ENCODE measurements at places on chromosomes 3 and 15.

DNA sequence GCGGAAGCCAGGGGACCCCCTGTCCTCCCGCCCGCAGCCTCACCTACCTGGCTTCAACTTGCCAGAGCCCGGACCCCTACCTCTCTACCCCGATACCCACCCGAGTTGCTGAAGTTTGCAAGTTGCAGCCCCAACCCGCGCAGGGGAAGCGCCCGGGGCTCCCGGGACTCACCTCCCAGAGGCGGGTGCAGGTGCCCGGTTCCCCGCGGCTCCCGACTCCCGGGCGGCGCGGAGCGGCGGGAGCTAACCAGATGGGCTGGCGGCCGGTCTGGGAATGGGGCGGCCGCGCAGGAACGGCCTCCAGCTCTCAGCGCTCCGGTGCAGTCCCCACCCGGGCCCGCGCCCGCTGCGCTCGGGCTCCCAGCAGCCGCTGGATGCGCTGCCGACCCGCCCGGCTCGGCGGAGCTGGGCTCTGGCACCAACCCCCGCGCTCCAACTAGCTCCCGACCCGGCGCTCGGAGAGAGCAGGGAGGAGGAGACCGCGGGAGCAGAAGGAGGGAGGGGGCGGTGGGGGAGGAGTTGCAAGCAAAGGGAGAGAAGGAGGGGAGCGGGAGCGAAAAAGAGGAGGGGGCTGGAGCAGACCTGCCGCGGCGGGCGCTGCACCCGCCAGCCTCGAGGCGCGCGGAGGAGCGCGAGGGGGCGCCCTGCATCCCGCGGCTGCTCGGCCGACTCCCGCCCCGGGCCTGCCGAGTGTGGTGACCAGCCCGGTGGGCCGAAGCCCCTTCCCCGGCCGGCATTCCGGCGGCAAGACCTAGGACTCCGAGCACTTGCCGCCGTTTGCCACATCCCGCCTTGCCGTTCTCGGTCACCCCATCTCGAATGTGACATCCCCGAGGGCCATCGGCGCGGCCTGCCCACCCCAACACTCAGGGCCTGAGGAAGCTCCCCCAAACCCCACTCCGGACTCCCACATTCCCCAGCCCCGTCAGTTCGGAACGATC lies at the start of gene SEMA5B:
SEMA5B (minus strand) TSS at position 472 of the 941 bp plus-strand sequence. CDS start 66,500 bp downstream, outside the sequence.
- no peak for DNase-seq

GRCh38 chr15:89566181-89566580 lies 9.1 kb upstream of the TICRR start:
- no peak for DNase-seq

DNA sequence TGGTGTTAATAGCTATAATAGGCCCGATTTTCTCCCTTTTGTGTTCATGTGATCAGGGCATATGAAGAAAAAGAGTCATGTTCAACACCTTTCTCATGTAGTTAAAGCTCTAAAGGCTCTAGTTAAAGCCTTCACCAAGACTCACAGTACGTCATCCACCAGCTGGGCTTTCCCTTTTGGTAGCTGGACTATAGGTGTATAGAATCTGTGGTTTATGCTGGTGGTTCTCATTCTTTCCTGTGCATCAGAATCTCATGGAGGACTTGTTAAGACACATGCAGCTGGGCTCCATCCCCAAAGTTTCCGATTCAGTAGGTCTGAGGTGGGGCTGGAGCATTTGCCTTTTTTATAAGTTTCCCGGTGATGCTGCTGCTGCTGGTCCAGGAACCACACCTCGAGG lies 31.0 kb downstream of the CFAP91 start:
- no peak for DNase-seq

DNA sequence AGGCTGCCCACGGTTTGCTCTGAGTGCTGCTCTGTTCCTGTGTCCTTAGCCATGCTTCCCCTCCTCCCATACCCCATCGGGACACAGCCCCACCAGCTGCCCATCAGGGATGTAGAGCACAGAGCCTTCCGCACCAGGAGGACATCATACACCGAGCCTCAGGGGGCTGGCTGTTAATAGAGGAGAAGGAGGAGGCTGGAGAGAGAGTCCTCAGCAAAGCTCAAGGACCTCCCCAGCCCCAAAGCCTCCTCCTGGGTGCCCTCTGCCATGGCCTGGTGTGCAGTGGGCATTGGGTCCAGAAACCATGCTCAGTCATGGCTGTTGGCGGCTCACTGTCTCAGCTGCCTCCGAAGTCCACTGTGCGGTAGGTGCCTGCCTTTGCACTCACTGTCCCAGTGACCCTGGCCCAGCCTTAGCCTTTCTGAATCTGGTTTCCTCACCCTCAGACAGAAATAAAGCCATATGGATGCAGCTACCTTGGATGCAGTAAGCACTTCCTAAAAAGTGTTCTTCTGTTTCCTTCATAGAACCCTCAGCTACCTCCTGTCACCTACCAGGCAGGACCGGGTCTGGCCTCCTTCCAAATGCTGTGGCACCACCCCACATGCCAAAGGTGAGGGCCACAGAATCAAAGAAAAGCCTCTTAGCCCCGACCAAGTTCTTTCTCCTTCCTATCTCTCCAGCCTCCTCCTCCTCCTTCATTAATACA lies 53.9 kb downstream of the ACAD9 start:
- no peak for DNase-seq

GRCh38 chr3:52463416-52463815 lies 8.0 kb downstream of the NISCH start:
- DNase-seq, result no peak

DNA sequence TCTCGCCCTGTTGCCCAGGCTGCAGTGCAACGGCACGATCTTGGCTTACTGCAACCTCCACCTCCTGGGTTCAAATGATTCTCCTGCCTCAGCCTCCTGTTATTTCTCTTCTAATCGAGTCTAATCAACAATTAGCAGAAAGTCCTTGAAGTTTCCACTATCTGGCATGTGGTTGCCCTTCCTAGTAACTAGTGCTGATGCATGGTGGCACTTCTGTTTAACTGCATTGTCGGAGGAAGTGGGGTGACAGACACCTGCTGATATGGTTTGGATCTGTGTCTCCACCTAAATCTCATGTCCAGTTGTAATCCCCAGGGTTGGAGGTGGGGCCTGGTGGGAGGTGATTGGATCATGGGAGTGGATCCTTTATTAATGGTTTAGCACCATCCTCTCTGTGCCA lies 9.2 kb downstream of the CRTAP start:
- no peak for DNase-seq

GRCh38 chr15:31060429-31061140 lies 40.9 kb downstream of the TRPM1 start:
- DNase-seq, result no peak

- peak; percentile 66 for DNase-seq
These were observed at the start of gene MTFMT for GRCh38 chr15:65028921-65029735. MTFMT (minus strand) TSS chr15:65029639; CDS start chr15:65029613, 26 bp downstream.

DNA sequence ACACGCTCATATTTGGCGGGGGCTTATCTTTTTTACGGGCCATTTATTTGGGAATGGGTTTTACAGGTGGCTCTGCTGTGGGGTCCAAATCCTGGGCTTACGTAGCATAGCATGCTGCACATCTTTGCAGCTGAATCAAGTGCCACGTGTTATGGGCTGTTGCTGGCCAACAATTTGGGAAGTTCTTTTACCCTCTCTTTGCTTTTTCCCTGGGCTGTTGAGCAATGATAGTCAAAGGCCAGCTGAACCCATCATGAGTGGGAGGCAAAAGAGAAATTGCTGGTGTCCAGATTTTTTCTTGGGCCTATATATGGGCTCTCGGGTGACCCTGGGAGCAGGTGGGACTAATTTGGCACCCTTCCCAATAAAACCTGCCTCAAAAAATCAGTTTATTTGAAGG lies 209.3 kb upstream of the SATB1 start:
- no peak for DNase-seq

DNA sequence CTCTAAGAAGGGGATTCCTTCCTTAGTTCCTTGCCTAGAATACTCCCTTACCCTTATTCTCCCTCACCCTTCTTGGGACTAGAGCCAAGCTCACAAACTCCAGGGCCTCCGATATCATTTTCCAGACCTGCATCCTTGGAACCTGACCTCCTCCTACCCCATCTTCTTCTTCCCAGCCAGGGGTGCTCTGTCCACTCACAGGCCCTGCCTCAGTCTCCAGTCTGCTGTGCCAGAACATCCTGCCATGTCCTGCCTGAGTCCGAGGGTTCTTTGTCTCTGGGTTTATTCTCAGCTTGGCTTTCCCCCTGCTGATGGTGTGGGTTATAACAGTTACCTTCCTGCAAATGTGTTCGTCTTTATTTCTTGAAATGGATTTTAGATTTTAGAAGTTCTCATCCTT lies 59.9 kb upstream of the MCF2L2 start:
- DNase-seq, result no peak

- DNase-seq, result no peak
These were observed 159.4 kb downstream of the CDIN1 start for GRCh38 chr15:36738817-36739216.

DNA sequence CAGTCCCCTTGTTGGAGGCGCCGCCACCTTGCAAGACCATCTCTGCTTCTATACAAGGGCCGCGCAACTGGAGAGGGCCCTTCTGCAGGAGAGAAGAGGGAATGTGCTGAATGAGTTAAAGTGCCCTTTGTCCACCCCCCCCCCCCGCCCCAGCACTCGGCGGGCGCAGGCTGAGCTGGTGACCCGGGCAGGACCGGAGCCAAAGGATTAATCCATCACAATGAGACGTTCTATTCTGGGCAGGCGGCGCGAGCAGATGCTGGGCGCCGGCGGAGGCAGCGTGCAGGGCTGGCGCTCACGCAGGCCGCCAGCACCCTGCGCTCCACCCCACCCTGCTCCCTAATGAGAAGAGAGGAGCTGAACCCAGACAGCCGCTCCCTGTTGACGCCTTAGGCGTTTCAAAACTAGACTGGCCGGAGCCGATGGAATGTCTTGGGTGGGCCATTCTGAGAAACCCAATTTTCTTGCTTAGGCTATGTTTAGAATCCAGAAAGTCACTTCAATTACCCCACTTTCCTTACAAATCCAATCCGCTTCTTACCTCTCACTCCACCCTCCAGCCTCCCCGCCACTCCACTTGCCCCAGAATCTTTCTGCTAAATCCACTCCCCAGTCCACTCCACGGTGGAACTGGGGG lies 32.9 kb downstream of the GJD2 start:
- peak; percentile 40 for DNase-seq

DNA sequence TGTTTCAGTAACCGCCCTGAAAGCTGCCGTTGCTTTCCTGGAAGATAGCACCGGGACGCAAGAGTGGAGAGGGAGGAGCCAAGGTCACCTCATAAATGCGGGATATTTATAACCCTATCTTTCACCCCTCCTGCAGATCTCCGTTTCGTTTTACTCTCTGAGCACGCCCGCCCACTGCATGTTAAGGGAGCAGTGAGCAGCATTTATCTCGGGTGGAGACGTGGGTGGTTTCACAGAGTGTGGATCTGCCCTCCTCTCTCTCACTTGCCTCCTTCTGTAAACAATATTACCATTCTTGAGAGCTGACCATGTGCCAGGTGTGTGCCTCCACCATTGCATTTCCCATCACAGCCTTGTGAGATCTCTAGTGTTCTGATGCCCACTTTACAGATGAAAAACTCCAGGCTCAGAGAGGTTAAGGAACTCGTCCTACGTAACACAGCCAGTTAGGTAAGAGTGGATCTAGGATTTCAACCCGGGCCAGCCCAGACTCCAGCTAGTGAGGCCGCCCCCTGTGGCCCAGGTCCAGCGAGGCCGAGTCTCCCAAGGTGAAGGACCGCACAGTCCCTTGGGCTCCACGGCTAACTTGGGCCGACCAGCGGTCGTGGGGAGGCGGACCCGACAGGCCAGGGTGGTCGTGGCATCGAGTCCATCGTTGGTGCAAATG lies 16.9 kb upstream of the SEMA4B start:
- peak; percentile 86 for DNase-seq

- peak; percentile 8 for DNase-seq
These were observed 581.1 kb upstream of the SEMA6D start for GRCh38 chr15:47136236-47136635.

DNA sequence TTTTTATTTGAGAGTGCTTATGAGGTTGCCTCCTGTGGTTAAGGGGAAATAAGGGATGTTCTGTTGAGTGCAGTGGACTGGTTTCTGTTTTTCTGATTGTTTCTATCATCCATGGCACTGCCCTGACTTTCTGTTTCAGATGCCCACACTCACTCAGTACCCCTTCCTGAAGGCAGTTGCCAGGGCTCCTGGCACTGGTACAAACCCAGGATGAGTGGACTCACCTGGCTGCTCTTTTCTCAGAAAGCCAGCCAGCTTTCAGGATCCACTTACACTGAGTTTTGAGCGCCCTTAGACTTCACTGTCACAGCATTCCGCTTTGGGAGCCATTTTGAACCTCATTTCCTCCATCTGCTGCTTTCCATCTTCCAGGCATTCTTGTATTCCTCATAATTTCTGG lies 55.9 kb upstream of the ADAMTSL3 start:
- DNase-seq, result no peak

DNA sequence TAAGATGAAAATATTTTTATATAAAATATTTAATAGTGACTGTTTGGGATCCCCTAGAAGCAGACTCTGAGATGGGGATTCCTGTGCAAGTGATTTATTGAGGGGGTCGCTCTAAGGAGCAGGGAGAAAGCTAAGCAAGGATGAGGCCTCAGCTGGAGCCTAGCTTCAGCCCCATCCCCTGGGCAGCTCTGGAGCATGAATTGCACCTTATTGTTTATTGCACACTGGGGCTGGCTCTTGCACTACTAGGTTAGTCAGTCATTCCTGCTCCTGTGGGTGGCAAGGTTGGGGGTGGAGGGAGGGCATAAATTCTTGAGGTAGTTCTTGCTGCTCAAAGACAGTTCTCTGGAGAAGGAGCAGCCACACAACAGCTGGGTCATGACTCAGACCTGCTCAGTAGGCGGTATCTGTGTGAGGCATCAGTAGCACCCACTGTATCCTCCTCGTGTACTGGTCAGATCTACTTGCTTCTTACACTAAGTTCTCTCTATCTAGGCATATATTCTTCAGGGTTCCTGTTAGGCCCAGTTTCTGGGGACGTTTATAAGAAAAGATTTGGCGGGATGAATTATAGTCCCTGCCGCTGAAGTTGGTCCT lies 27.2 kb upstream of the TNFSF10 start:
- DNase-seq, result peak; percentile 99

DNA sequence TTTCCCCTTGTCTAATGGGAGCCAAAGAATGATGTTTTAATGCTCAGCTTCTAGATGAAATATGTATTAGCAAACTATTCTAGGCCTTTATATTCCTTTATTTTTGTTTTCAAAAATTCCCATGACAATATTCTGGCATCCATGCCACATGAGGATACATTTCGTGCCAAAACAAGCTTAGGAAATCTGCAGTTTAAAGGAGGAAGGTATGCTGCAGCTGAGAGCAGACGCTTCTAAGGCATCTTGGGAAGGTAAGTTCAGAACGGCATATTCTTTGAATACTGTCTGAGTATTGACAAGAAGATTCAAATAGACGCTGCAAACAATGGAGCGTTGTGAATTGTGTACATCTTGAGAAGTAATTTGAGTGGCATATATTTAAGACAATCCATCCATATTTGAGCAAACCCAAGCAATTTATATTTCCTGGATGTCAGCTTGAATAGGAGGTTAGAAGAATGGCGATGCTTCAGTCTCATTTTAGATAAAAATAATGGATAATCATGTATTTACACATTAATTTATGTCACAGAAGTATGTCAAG lies 158.6 kb downstream of the RAP2B start:
- DNase-seq, result no peak

DNA sequence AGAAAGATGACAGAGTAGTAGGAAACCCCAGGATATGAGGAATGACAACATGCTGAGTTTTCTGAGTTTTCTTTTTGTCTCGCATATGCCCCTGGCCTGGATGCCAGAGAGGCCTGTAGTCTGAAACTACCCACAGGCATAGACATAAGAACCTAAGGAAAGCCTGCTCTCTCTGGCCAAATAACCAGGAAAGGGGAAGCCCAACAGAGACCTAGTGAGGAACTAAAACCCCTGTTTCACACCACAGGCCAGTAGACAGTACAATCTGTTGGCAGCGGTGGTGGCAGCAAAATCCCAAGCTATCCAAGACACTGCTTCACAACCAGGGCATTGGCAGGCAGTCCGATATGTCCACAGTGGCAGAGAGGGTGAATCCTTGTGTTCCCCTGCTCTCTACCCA lies 55.0 kb upstream of the DCP1A start:
- DNase-seq, result no peak

Data from bronchial epithelial cell (primary cell).